Adipocyte (in vitro differentiated cells): ENCODE measurements at places on chromosomes 5 and 9.
A peak's percentile ranks its signal among the peaks of the same experiment; 100 is the strongest.

- DNase-seq: no peak
These were observed 26.9 kb upstream of the CKS2 start for GRCh38 chr9:89284076-89284475.

- no peak for DNase-seq
These were observed 141.4 kb upstream of the LMX1B start for GRCh38 chr9:126472198-126472947.

DNA sequence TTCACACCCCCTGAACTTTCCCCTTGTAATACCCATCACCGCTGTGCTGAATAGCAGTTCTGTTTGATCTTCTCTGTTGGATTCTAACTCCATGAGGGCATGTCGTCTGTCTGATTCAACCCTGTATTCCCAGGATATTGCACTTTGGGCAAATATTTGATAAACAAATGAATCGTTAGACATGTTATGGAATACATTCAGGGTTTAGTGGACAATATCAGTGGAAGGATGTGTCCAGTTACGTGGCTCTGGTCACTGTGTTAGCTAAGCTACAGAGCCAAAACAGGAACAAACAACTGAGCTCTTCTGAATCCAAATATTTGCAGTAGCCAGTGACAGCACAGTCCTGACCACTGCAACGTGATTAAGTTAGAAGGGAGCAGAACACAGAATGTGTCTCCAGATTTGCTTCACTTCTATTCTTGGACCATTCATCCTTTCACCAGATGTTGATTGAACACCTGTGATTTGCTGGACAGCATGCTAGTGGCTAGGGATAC, 13.2 kb downstream of the ANGPTL2 start:
- no peak for DNase-seq

- DNase-seq: no peak
These were observed 127.7 kb upstream of the SHB start for GRCh38 chr9:38196714-38197113.

- peak; percentile 69 for DNase-seq
These were observed 29.2 kb upstream of the DPYSL3 start for GRCh38 chr5:147539053-147539452.

DNA sequence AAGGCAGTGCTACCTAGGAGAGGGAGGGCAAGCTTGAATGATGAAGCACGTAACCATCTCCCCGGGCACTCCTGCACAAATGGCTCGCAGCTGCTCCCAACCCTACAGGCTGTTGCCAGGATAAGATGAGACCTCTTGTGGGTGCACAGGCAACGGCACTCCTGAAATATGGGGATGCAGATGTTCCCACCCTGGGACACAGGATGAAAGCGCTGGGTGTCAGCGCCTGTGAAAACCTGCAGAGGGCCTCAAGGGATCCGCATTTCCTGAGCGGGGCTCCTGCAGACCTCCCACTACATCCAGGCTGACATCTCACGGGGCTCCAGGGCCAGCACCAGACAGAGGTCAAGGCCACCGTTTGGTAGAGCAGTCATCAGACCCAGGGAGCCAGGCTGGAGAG, 60.7 kb downstream of the SMIM23 start:
- no peak for DNase-seq

- no peak for DNase-seq
These were observed 58.1 kb downstream of the ABCA1 start for GRCh38 chr9:104869811-104870210.

DNA sequence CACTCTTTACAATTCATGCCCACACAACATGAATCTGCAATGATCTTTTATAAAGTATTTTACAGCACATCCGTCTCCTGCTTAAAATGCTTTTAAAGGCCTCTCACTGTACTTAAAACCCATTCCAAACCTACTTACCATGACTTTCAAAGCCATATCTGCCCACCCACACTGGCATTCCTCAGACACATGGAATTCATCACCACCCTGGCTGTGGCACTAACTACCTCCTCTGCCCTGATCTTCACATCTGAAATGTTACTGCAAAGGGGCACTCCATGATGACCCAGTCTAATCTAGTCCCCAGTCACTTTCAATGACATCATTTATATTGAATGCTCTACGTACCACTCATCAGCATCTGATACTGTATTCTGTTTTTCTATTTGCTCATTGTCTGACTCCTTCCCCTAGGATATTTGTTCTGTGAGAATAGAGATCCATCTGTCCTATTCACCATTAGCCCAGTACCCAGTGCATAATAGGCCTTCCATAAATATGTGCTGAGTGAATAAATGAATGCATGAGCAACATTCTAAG, 193.2 kb upstream of the KIF2A start:
- peak; percentile 64 for DNase-seq

- no peak for DNase-seq
These were observed 20.3 kb upstream of the MATR3 start for GRCh38 chr5:139273322-139273571.

DNA sequence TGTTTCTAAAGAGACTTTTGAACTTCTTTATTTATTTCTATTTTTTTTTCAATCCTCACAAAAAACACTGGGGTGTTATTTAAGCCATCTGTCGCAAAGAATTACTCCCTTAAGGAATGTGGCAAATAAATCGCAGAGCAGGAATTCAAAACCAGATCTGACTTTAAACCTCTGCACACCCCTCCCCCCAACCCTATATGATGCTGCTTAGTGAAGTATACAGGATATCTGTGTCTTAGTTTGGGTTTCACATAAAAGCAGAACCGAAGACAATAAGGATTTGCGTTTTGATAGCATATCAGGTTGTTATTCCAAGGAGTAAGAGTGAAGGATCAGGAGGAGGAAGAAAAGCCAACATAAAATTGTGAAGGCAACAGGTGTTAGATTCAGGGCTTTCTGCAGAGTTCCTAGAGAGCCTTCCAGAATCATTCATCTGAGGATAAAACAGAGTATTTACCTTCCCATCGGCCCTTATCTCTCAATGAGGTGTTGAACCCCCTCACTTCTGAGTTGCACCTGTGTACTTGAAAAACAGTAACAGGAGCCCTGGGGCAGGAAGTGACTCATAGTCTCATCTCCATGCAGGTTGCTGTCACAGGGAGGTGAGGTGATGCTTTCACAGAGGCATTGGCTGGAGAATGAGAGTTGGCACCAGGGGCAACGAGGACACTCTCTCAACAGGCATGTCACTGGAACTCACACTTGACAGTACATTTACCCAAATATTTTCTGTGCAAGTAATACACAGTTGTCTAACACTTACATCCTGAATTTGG, 33.5 kb upstream of the DMRT3 start:
- no peak for DNase-seq

DNA sequence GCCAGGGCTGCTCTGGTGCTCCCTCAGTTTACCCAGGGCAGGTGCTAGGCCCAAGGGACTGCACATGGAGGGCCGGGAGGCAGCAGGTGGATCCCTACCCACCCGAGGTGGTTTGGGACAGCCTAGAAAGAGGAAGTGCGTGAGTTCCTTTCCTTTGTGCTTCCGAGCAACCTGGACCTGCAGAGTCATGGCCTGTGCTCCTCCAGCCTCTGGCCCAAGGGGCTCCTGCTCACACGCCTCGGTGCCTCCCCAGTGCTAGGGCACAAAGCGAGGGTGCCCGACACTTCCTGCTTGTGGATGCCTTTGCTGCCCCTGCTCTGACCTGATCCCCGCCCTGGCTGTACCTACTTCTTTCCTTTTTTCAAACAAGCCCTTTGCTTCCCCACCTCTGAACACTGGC, 79.3 kb downstream of the RXRA start:
- DNase-seq: no peak

- DNase-seq: peak; percentile 89
These were observed 67.7 kb downstream of the ABCA1 start for GRCh38 chr9:104860263-104860662.

- DNase-seq: no peak
These were observed 43.3 kb upstream of the SSBP2 start for GRCh38 chr5:81794226-81794625.

DNA sequence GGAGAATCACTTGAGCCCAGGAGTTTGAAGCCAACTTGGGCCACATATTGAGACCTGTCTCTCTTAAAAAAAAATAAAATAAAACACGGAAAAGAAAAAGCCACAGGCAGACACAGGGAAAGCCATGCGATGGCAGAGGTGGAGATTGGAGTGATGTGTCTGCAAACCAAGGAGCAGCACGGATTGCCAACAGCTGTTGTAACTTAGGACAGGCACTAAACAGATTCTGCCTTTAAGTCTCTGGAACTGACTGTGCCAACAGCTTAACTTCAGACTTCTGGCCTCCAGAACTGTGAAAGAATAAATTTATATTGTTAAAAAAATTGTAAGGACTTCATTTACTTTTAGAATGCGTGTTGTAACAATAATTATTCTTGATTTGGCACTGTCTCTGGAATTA, 318.5 kb upstream of the CHD1 start:
- DNase-seq: no peak

GRCh38 chr9:134811079-134811672, 69.4 kb upstream of the FCN2 start:
- DNase-seq: no peak
